Stimulated activated CD8-positive, alpha-beta memory T cell treated with anti-CD3 and anti-CD28 coated beads, Interleukin-15, amount 100 ng/mL, for 24 hours (primary cell): ENCODE measurements at places on chromosomes 7 and 10.

DNA sequence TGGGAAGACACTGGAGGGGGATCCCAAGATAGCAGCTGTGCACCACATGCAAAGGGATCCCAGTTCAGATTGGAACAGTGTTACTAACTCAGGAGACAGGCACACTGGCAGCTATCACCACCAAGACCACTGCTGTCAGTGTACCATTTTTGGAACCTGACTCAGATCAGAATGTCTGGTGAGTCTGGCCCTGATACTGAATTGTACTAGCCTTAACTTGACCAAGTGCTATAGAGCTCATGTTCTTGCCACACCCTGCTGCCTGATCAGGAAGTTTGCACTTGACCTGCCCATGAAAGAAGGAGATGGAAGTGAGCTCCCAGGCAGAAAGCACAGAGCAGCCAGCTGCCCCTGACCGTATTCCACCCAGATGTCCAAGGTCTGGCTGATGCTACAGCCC is 4.8 kb upstream of the PRRT4 start:
- no peak for DNase-seq

DNA sequence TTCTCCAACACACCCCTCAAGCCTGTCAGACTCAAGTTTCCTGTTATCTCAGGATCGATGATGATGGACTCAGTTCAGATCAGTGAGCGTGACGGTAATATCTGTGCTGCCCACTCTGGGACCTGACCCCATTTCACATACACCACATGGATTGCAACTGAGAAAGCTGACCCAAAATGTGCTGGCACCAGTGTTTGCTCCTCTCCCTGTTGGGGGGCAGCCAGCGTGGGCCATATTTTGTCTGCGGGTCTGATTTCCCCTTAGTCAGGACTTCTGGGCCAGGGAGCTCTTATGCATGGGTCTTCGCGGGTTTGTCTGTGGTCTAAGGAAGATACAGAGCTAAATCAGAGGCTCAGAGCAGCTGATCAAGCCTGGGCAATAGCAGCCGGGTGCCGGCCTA is 42.6 kb upstream of the TRIM8 start:
- DNase-seq = no peak

- no peak for DNase-seq
Observed at GRCh38 chr7:2713370-2713769, 25.4 kb downstream of the AMZ1 start.

DNA sequence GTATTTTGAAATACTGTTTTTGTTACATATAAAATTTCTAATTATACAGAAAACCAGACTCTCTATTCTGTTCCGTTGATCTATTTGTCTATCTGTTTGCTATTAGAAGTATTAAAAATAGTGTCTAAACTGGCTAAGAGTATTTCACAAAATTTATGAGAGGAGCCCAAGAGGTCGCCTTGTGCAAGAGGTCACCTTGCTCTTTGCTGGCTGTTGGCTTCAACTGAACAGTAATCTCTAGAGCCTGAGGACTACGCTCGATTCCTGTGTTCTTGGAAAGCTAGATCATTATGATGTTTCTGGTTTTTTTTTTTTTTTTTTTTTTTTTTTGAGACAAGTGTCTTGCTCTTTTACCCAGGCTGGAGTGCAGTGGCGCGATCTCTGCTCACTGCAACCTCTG is 428.6 kb downstream of the LRMDA start:
- no peak for DNase-seq

GRCh38 chr7:66779669-66780409 is 39.3 kb downstream of the RABGEF1 start:
- no peak for DNase-seq

GRCh38 chr7:116443646-116444045 is 55.9 kb upstream of the CAV2 start:
- no peak for DNase-seq

GRCh38 chr10:78025685-78026364 is 3.5 kb downstream of the POLR3A start:
- DNase-seq = no peak

GRCh38 chr7:134669845-134670373 is 23.3 kb downstream of the BPGM start:
- peak; percentile 20 for DNase-seq

DNA sequence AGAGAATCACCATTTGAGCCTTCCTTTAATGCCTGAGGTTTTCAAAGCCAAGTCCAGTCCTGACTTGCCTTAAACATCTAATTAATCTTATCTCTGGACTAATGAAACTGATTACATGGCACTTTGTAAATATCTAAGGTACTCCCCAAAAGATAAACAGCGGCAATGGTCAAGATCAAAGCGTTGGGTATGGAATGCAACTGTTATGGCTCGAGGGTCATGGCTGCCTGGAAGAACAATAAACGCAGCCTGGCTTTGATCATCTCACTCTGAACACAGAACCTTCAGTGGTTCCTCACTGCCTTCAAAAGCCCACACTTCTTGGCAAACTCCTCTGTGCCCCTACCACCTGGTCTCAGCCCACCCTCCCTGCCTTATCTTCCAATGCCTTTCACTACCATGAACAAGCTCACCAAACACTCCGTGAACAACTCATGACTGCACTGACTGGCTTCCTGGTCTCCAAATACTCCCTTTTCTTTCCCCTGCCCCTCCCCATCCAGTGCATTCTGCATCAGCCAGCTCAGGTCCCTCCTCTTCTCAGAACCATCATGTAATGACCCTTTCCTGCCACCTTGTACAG is 150.2 kb upstream of the NFE2L3 start:
- no peak for DNase-seq

DNA sequence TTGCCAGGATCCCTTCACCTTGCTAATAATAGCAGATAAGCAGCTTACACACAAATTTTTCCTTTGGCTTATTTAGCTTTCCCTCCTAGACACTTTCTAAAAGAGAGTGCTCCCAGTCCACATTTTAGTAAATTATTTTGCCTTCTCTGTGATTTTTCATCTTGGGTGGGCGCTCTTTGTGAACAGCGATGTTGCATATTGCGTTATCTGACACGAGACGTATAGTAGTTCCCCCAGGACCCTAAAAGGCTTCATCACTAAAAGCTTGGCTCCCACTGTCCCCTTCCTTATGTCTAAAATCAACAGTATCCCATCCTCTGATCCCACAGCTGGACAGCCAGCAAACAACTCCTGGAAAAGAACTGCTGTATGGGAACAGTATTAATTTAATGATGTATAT is 232.9 kb downstream of the DYNC1I1 start:
- no peak for DNase-seq

DNA sequence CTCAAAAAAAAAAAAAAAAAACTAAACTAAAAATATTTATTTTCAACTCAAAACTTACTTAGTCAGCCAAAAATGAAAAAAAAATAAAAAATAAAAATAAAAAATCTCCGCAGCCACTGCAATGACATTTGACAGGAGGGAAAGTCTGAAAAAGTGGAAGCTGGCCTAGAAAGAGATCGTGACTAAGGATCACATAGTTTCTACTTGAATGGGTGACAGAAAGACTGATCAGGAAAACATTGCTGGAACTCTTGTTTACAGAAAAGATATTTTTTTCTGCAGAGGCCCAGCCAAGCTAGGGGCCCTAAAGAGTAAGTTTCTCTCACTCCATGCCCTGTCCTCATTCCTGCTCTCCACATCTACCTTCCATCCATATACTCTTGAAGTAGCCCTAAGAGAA is 92.8 kb upstream of the KCND2 start:
- no peak for DNase-seq

DNA sequence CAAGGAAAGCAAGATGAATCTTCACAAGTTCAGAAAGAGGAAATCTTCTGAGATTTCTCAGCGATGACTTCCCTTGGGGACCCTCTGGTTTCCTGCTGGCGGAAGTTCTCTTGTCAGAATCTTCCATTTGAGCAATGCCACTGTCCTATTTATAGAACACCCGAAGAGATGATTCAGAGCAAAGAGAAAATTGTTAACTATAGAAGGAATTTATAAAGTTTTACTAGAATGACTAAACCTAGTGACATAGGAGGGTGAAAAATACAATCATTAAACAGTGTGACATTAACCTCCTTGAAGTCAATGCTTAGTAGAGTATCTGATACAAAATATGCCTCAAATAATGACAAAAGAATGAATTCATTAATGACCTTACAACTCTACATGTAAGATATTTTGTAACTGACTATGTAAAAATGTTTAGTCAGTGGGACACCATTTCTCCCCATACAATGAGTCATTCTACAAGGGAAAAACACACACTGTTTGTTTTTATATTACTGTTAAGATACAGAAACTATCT is 206.5 kb upstream of the CNTNAP2 start:
- no peak for DNase-seq
